Activated naive CD8-positive, alpha-beta T cell treated with anti-CD3 and anti-CD28 coated beads, Interleukin-2, amount 10 ng/mL, durations not matched to agents 7 days and 5 days (primary cell): ENCODE measurements at places on chromosomes 5 and 9.

GRCh38 chr9:112496074-112496722 is 9.6 kb downstream of the KIAA1958 start:
- no peak for DNase-seq

GRCh38 chr5:112983363-112983762 is 6.8 kb downstream of the DCP2 start:
- DNase-seq, result no peak

- DNase-seq, result no peak
Observed at GRCh38 chr9:138025908-138026307, 148.3 kb downstream of the CACNA1B start.

GRCh38 chr9:14313378-14313940 is 482 bp downstream of the NFIB start:
- peak; percentile 32 for DNase-seq

GRCh38 chr9:128321343-128321742 is 904 bp downstream of the TRUB2 start:
- no peak for DNase-seq

- no peak for DNase-seq
Observed at GRCh38 chr5:76790632-76791290, 28.1 kb upstream of the F2RL1 start.

GRCh38 chr5:151819830-151820229 is 48.1 kb downstream of the G3BP1 start:
- no peak for DNase-seq
